Activated T-cell treated with anti-CD3 and anti-CD28 coated beads, Interleukin-2, amount 50 U/mL, for 72 hours (primary cell): ENCODE measurements at places on chromosomes 2 and 18. TPM values are rescaled to one million over a fixed set of nuclear protein-coding genes. Genes with fewer than 3 reads are reported as not detected.

DNA sequence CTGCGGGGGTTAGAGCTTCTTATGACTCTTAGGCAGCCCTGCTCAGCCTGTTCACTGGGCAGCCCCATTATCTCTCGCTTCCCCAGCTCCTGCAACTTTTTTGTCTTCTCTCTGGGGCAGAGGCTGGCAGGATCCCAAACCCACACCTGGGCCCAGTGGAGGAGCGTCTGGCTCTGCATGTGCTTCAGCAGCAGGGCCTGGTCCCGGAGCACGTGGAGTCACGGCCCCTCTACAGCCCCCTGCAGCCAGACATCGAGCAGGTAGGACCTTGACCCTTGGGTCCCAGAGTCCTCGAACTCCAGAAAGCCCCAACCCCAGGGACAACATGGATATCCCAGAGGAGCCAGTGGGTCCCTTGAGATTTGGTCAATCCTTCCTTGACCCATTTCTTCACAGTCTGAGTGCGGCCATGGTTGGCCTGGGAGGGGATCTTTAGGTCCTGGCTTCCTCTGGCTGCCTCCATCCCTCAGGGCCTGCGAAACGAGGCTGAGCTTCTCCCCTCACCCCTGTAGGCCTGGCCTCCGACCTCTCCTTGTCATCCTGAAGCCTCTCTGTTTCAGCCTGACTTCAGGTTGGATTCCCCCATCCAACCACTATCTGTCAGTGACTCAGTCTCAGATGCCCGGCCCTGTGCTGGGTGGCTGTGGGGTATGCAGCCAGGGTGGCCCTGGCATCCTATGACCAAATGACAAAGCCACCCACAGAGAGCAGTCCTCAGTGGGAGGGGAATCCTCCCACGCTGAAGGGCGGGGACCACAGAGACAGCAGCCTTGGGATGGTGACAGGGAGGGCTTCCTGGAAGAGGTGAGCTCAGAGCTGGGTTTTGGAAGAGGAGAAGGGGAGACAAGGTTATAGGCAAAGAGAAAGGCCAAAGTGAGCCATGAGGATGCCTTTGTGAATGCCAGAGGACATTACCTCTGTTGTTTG lies 214.2 kb downstream of the DYSF start:
- no peak for DNase-seq

GRCh38 chr2:239720361-239721360 lies 304.5 kb downstream of the NDUFA10 start:
- no peak for DNase-seq

DNA sequence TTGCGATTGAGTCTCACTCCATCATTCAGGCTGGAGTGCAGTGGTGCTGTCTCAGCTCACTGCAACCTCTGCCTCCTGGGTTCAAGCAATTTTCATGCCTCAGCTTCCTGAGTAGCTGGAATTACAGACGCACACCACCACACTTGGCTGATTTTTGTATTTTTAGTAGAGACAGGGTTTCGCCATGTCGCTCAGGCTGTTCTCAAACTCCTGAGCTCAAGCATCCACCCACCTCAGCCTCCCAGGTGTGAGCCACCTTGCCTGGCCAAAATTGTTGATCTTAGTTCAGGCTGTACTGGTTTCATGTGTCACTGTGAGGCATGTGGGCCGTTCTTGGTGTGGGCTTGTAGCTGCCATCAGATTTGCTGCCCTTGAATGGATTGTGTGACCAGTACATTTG lies 18.1 kb downstream of the CD8A start:
- no peak for DNase-seq

GRCh38 chr2:206240327-206240726 lies 34.1 kb upstream of the ZDBF2 start:
- DNase-seq = no peak

- no peak for DNase-seq
These were observed 2.9 kb downstream of the CAMKMT start for GRCh38 chr2:44364604-44365003.

GRCh38 chr2:59217360-59217759 lies 976.2 kb upstream of the FANCL start:
- no peak for DNase-seq

- no peak for DNase-seq
These were observed 55.3 kb downstream of the DCC start for GRCh38 chr18:52395146-52395852.

GRCh38 chr2:105752691-105753358 lies 8.1 kb downstream of the NCK2 start:
- no peak for DNase-seq

- DNase-seq = no peak
These were observed 362.0 kb downstream of the ZNF521 start for GRCh38 chr18:24989760-24990593.

DNA sequence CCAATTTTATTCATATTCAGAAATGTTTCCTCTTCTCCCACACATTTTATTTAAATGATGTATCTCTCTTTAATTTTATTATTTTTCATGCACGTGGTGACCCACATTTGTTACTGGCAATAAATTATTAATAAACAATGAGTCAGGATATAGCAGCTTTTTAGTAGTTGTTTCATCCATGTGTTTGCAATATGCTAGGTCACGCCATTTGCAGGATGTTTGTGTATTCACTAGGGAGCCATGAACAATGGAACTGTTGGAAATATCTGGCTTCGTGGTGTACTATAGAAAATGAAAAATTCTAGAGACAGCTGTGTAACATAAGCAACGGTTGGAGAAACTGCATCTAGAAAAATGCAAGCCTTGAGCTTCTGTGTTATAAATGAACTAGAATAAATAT lies 176.0 kb upstream of the COL3A1 start:
- no peak for DNase-seq

GRCh38 chr18:79507546-79508480 lies 112.1 kb downstream of the NFATC1 start:
- no peak for DNase-seq

DNA sequence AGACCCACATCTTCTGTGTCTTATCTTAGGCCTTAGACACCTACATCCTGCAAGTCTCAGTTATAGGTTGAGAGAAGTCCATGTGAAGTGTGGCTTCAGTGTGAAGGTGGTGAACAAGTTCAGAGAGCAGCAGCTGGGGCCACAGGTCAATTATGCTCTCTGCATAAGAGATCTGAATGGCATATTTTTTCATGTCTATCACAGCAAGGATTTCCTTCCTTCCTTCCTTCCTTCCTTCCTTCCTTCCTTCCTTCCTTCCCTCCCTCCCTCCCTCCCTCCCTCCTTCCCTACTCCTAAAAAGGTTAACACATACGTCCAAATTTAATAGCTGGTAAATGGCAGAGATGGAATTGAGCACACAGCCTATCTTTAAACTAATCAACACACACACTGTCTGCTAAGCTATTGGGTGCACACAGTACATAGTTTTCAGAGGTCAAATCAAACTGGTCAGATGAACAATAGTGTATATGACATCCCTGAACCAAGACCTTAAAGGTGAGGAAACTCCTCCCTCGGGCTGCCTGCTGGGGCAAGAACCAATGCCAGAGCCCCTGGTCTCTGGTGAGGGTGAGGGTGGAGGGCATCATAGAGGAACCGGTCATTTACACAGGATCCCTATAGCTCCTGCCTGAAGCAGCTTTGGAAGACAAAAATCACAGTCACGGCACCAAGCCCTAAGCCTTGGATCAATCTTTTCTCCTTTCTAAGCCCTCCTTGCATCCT lies 240.9 kb downstream of the ICOS start:
- DNase-seq = no peak

GRCh38 chr2:227025510-227025909 lies 138.5 kb downstream of the COL4A4 start:
- DNase-seq = no peak

DNA sequence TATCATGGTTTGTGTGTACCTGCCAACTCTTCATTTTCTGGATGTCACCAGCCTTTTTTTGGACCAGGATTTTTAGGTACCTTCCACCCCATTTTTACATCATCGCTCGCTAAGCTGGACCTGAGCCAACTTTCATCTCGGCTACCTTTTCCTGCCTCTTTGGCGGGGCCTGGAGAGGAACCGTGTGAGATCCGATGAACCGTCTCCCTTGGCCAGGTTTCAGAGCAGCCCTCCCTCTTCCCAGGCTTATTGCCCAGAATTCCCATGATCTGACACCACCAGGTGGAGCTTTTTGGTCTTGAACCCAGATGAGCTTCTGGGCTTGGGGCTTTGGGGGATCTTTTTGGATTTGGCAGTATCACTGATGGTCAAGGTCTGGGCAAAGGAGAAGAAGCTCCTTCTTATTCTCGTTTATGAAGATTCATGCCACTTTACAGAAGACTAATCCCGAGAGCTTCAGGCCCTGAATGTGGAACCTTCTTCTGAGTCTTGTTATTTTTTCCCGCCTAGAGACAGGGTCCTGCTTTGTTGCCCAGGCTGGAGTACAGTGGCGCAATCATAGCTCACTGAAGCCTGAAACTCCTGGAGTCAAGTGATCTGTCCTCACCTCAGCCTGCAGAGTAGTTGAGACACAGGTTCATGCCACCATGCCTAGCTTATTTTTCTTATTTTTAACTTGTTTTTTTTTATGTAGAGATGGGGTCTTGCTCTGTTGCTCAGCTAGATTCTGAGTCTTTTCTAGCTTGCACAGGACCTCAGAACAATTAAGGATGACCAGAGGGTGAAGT lies 50.4 kb downstream of the GATA6 start:
- no peak for DNase-seq

- no peak for DNase-seq
These were observed 117.3 kb downstream of the PLB1 start for GRCh38 chr2:28613186-28613585.

DNA sequence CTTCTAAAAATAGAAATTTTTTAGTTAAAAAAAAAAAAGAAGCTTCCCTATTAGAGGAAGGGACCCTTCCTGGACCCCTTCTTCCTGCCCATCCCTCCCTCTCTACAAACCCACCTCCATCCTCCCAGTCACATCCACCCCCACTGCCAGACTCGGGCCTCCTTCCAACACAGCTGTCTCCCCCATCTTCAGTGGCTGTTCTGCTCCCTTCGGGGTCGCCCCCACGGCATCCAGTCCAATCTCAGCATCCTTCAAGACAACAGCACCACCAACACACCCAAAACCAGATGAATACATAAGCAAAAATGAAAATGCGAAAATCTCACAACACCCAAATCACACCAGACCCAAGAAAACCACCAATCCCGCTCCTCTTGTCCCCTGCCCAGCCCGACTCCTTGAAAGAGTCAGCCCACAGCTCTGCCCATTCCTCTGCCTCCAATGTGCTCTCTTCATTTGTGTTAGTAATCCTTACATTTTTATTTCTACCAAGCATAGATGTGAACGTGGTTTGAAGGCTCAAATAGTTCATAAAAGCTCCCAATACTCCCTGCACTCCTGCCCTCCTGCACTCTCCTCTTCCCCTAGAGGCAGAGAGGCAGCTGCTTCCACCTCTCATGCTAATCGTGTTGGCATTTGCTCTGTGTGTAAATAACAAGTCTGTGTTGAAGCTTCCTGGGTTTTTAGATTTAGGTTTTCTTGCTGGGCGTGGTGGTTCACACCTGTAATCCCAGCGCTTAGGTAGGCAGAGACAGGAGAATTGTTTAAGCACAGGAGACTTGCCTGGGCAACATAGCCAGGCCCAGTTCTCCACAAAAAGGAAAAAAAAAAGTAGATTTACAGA lies 37.0 kb downstream of the MAL start:
- DNase-seq = no peak

DNA sequence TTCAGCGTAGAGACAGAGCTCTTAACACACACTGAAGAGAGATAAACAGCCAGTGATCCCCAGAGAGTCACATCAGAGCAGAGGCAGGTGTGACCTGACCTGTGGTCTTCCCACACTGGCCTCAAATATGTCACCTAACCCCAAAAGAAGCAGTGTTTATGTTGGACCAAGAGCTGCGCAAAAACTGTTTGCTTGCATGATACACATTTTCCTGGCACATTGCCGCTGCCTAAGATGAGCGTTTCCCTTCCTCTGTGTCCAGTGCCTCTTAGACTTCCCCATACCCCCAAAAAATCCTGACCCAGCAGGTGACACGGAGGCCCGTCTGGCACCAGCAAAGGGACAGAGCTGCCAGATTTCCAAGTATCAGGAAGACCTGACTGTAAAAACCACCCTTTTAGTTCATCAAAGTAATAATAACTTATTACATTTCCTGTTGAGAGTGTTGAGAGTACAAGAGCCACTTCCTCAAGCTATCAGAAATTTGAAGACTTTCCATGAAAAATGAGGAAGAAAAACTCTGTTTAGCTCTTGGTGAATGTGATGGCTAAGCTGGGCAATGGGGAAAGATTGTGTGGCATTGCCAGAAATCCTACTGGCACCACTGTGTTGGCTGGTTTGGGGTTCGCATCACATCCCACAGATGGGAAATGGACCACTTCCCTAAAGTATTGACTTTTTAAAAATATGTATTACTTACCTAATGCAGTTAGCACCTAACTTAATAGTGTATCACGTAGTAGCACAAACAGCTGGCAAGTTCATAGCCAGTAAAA lies 6.7 kb downstream of the TNFRSF11A start:
- no peak for DNase-seq

The INHA gene
- total RNA-seq = not detected

The TCF23 gene
- not detected for total RNA-seq
